ENCODE measurements at places on chromosomes 7 and 10.

GRCh38 chr7:100745184-100745583, 11.8 kb downstream of the ZAN start:
- DNase-seq: no peak

DNA sequence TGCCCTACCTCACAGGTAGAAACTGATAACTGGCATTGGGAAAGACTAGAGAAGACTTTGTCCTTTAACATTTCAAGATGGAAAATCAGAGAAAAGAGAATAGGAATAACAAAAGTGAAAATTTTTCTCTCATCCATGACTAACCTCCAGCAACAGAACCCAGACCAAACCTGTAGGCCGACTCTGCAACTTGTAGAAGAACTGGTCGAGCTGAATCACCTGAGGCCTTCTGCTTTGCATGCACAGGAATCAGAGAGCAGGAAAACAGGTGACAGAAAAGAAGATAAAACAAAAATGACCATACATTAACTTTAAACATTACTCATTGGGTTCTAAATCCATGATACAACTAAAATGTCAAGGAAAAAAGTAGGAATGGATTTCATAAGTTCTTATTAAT, 137.1 kb downstream of the SLC25A13 start:
- DNase-seq: no peak

- DNase-seq: no peak
Measured at GRCh38 chr7:71348821-71349681, 217.1 kb downstream of the GALNT17 start.

- DNase-seq: no peak
Measured at GRCh38 chr10:113301342-113301984, 251.4 kb upstream of the HABP2 start.

GRCh38 chr7:123120286-123120685, 79.5 kb downstream of the SLC13A1 start:
- no peak for DNase-seq

DNA sequence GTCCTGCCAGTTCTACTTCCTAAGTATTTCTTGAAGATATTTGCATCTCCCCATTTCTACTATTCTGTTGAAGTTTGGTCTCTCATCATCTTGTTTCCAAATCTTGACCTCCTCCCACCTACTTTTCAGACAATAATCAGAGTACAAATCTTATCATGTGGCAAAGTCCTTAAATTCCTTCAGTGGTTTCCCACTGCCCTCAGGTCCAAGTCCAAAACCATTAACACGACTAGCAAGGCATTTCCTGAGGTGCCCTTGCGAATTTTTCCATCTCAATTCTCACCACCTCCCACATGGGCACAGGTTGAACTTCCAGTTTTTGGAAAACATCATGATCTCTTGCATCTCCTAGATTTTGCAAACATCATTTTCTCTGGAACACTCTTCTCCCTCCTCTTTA, 97.2 kb upstream of the CDK1 start:
- DNase-seq: no peak

GRCh38 chr7:71182438-71182935, 50.5 kb downstream of the GALNT17 start:
- no peak for DNase-seq

GRCh38 chr10:33376976-33377657, 42.6 kb upstream of the NRP1 start:
- no peak for DNase-seq

GRCh38 chr7:26038201-26038990, 113.6 kb upstream of the NFE2L3 start:
- DNase-seq: no peak

DNA sequence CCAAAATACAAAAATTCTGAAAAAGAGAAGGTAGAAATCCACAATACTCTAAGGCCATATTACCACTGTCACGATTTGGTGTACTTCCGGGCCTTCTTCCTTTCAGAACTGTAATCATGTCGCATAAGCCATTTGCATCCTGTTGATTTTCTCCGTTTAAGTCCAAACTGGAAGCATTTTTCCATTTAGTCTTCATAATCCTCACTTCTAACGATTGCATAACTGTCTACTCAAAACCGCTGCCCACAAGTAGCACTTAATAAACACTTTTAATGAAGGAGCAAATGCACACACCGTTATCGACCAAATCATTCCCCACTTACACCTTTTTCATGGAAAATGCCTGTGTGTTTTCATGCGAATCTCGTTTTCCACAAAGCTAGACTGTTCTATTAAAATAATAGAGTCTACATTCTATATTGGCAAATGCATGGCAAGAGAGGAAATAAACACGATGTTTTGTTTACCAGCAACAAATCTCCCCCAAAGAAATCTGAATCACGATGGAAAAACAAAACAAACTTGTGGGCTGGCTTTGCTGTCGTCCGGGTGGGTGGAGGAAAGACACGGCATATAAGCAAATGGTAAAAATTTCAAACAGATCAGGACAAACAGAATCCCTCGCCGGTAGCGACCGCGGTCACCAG, 1.0 kb downstream of the ATE1 start:
- no peak for DNase-seq

DNA sequence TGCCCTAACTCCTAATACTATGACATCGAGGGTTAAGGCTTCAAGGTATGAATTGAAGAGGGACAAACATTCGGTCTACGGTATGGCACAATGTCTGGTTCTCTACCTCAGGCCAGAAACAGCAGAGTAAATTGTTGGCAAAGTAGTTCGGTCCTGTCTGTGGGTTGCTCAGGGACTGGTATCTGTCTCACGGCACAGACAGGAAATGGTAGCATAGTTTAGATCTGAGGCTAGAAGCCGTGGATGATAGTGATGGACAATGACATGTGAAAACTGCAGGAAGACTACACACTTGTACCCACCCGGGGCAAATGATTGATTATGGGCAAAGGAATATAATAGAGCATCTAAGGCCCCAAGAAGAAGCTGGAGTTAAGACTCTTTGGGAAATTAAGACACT, 106.2 kb downstream of the TWIST1 start:
- no peak for DNase-seq

GRCh38 chr7:69166979-69167516, 431.2 kb upstream of the AUTS2 start:
- DNase-seq: no peak

DNA sequence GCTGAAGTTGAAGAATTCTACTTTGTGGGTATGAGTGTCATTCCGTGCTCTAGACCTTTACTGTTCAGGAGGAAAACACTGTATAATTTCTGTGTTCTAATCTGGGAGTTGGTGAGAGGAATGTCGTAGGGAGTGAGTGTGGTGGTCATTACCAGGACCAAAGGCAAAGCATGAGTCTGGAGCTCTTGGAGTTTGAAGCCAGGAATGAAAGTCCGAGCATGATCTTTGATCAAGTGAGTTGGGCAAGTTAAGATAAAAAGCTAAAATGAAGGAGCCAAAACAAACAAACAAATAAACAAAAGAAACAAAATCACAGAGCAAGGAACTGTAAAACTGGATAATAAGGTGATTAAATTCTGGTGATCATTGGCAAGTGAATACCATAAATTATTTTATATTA, 161.4 kb downstream of the AGMO start:
- no peak for DNase-seq

DNA sequence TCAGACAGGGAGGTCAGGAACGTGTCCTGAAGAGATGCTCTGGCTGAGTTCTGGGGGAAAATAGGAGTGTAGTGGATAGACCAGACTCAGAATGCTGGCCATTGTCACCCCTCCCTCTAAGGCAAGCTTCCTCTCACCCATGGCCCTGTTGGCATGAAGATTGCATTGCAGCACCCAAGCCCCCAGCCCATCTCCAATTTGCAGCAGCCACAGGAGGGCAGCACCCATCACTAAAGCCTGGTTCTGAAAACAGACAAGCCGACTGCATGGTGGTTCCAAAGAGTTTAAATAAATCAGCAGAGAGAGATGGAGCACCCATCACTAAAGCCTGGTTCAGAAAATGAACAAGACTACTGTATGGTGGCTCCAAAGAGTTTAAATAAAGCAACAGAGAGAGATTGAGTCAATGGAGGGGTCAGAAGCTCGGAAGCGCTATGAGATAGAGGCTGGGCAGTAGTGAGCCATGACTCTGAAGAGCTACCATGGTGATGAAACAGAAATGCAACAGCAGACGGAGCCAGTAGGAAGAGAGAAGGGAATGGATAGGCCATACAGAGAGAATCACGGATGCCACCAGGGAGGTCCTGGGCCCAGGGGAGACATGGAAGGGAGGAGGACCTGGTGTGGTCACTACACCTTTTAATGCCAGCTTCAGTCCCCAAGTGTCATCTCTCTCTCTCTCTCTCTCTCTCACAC, 237.9 kb upstream of the MYO3A start:
- DNase-seq: no peak

DNA sequence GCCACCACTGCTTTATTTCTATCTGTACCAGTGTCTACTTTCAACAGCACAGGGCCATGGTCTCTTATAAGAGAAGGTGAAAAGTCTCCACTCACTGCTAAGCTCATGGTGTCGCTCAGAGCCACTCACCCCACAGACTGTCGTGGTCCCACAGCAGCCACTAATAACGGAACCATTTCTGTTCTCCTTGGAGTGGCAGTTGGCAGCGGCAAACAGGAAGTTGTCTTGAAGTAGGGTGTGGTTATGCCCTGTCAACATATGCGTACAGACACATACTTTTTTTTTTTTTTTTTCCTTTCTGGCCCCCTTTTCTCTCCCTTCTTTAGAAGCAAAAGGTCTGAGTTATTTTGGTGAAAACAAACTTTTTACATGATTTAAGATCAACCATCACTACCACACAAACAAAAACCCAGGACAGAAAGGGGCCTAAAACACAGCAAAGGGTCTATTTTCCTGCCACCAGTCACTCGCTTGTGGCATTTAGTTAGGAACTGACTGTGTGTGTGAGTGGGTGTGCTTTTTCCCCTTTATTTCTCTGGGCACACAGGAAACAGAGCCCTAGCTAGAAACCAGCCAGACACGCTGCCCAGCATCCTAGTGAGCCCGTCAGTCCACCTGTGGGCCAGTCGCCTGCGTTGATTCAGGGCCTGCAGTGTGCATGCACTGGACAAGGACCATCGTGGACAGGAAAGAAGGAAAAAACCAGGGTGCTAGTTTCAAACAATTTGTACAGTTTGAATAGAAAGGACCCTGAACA, 96.7 kb upstream of the EFCAB10 start:
- DNase-seq: peak; percentile 57

- no peak for DNase-seq
Measured at GRCh38 chr10:87973635-87974034, 110.2 kb downstream of the PTEN start.

DNA sequence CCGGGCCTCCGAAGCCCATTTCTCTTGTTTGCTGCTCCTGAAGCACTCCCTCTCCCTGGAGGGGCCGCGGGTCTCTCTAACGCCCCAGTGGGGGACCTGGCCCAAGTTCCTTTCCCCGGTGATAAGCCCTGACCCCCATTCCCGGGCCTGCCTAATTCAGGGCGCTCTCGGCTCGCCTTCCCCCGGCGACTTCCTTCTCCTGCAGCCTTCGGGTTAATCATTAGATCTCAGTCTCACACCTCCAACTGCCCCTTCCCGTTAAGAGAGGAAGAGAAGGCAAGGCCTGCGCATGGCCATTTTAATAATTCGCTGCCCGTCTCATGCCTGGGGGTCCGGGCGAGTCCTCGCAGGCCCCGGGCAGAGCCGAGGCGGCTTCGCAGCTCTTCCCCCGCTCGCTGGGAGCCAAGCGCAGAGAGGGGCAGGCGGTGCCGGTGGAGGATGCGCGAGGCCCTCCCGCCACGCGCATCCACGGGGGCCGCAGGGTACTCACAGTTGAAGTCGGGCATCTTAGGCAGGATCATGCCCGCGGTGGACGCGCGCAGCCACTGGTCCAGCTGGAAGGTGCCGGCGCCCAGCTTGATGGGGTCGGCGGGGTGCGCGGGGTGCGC, 1.2 kb downstream of the MNX1 start:
- no peak for DNase-seq

GRCh38 chr10:49645417-49645816, 31.6 kb downstream of the CHAT start:
- no peak for DNase-seq

GRCh38 chr10:66390926-66391325, 534.9 kb upstream of the LRRTM3 start:
- no peak for DNase-seq

GRCh38 chr7:5629941-5630340, 151.5 kb downstream of the RNF216 start:
- no peak for DNase-seq

- DNase-seq: no peak
Measured at GRCh38 chr10:89413398-89413912, 913 bp upstream of the IFIT5 start.

DNA sequence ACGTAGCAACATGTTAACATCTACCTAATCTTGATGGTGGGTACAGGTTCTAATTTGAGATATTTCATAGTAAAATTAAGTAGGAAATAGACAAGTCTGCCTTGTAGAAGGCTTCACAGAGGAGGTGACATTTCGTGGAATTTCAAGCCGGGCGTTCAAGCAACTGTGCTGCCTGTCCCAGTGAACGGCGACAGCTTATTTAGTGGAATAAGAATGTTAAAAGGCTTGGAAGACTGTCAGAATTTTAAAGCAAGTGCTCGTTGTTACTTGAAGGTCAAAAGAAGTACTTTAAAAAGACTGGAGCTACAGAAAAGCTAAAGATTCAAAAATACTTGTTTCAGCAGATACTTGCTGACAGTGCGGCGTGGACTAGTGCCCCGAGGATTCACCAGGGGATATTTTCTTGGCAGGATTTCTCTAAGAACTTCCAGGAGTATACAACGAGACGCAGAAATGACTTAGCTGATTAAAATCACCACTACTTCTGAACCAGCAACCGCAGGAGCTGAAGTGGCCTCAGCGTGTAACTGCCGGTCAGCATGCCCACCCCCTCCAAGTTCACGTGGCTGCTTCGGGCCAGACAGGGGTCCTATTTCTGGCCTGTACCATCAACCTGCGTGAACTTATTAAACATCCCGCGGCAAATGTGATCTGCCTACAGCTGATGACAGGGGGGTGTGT, 46.5 kb downstream of the CTBP2 start:
- no peak for DNase-seq

DNA sequence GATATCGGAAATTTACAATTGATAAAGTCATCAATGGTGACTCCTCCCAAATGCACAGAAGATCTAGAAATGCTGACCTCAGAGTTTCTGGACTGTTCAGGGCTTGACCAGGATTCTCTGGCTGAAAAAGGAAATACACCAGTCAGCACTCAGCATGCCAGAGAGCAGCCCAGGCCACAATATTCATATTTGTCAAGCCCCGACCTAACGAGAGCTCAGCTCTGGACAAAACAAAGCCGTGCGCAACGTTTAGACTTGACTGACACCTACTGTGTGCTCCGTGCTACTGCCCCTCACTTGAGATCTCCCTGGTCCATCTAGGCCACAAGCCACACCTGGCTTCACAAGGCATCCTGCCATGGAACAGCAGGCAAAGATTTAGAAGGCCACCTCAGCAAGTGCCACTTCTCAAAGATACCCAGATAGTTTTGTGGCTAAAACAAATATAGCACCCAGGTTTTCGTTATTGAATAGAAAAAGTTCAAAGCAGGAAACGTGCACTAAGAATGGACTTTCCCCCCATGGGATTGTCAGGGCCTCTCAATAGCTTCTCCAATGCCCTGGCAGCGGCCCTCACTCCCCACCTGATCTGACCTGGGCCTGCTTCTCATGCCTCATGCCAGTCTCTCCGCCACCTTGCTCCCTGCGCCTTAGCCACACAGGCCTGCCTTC, 218.3 kb downstream of the FAM107B start:
- no peak for DNase-seq
